Stimulated activated CD8-positive, alpha-beta memory T cell treated with anti-CD3 and anti-CD28 coated beads, Interleukin-4, amount 100 ng/mL, for 4 hours (primary cell): ENCODE measurements at places on chromosomes 11 and 22.

DNA sequence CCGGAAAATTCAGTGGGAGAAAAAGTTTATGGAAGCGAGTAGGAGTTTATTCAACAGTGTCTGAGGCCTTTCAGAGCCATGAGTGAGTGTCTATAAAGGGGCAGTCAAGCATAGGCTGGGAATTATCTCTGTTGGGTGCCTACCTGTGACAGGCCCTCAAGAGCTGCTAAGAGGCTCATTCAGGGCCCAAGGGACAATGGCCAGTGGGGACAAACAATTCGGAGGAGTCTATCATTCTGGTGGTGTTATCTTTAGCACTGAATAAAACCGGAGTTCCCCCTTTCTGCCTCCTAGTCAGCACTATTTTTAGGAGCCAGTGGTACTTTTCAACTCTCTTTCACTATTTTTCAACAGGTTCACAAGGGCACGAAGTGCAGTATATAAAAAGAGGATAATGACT lies 89.5 kb upstream of the HTATIP2 start:
- no peak for DNase-seq

DNA sequence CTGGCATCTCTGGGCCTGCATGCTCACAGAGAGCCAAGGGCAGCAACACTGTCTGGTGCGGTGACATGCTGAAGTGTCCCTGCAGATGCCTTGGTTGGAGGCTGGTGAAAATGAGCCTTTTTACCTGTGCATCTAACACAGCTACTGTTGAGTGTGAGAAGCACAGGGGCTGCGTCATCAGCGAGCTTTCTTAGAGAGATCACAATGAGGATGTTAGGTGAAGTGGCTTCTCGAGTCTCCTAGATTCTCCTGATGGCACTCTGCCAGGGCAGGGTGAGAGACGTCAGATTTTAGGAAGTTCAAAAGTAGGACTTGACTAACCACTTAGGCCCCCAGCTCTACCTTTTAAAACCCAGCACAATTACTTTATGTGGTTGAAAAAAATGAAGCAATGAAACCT lies 3.6 kb upstream of the SLC15A3 start:
- no peak for DNase-seq

- no peak for DNase-seq
Observed at GRCh38 chr11:12287009-12287373, 90.4 kb upstream of the PARVA start.

DNA sequence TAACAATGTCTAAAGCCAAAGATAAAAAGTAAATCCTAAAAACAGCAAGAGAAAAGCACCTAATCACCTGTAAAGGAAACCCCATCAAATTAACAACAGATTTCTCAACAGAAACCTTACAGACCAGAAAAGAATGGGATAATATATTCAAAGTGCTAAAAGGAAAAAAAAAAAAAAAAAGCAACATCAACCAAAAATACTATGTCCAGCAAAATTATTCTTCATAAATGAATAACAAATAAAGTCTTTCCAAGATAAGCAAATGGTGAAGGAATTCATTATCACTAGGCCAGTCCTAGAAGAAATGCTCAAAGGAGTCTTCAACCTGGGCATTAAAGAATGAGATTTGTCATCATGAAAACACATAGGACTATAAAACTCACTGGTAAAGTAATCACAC lies 192.0 kb upstream of the UBASH3B start:
- no peak for DNase-seq

DNA sequence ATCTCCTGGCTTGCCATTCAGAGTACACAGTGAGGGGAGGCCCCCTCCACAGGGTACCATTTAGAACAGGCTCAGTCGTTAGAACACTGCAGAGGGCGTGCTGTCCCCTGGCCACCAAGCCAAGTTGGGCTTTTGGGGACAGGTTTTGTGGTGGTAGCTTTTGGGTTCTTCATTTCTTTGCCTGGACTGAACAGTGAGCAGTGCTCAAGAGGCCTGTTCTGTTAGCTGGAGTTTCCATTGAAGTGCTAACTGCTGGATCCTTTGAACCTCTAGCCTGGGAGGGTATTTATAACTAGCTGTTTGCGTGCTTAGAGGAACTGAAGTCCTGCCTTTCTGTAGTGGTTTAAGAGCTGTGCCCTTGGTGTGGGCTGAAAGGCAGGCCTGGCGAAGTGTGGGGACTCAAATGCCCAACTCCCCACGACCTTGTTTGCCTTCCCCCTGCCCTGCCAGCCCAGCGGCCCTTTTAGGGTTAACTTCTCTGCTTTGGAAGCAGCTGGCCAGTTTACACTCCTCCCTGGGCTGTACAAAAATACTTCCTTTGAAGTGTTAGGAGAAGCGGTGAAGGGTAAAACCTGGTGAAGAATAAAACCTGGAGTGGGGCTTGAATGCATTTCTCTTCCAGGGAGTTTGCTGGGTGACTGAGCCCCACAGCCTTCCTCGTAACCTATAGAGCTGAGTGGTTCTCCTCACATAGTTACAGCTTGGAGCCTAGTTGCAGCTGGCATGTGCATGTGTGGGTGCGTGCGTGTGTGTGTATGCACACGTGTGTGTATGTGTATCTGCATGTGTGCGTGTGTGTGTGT lies 34.6 kb downstream of the ZNRF3 start:
- DNase-seq: no peak

GRCh38 chr11:36195496-36196354 lies 93.5 kb downstream of the COMMD9 start:
- DNase-seq: no peak

DNA sequence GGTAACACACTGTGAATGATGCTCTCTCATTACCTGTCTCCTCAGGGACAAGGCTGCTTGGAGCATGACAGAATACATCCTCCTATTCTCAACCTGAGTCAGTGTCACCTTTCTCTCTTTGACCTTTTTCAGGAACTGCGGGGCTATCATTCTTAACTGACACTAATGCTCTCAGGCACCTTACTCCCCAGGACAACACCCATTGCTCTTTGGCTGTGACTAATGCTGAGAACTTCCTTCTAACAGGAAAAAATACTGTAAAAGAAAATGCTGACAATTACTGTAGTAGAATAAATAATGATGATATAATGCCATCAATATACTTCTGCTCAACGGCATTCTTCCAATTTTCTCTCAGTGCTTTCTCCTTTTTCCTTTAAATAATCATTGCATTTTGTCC lies 2082.7 kb upstream of the RAG2 start:
- no peak for DNase-seq

- no peak for DNase-seq
Observed at GRCh38 chr11:4890279-4890678, 8.6 kb downstream of the OR51T1 start.

- DNase-seq: no peak
Observed at GRCh38 chr11:11372461-11372860, 19.4 kb upstream of the CSNK2A3 start.

DNA sequence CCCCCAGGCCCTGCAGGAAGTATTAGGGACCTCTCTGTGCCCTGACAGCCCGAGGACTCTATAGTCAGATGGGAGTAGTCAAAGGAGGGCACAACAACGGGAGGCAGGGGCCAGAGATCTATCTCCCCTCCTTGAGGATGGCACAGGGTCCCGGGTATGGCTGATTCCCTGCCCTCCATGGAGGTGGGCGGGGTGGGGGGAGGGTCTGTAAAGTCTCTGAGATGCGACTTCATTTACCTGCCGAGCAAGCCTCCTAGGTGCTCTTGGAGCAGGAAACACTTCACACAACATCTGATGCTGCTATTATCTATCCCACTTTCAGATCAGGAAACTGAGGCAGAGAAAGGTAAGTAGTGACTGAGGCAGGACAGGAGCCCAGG lies 769 bp upstream of the CDC42EP1 start:
- no peak for DNase-seq

DNA sequence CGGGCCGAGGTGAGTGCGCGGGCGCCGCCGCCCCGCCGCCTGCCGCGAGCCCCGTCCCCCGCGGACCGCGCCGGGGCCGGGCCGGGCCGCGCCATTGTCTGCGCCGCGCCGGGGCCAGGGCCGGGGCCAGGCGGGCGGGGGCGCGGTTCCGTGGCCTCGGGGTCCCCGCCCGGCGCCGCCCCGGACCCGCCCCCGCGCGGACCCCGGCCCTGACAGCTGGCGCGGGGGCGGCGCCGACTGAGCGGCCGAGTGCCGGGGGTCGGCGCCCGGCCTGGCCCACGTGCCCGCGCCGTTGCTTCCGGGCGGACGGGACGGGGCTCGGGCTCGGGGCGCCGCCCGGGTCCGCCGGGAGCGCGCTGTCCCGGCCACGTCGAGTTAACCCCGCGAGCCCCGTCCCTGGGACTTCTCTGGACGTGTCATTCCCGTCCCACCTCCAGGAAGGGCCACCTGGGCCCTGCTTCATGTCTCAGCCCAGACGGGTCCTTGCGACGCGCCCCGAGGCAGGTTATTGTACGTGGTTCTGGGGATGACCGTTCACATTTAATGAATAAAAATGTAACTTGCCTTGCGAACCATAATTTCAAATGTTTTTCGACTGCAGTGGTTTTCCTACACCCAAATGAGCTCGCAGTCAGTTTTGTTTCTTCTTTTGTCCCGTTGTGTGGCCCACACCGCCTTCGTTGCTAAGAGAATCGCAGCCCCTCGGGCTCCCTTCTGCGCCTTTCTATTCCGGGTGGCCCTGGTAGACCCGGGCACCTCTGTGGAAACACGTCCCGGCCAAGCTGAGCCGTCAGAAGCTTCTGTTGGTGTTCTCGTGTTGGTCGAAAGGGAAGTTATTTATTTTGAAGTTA lies 562 bp downstream of the ZBED4 start:
- DNase-seq: no peak

- DNase-seq: no peak
Observed at GRCh38 chr11:11125618-11126017, 227.4 kb downstream of the CSNK2A3 start.

DNA sequence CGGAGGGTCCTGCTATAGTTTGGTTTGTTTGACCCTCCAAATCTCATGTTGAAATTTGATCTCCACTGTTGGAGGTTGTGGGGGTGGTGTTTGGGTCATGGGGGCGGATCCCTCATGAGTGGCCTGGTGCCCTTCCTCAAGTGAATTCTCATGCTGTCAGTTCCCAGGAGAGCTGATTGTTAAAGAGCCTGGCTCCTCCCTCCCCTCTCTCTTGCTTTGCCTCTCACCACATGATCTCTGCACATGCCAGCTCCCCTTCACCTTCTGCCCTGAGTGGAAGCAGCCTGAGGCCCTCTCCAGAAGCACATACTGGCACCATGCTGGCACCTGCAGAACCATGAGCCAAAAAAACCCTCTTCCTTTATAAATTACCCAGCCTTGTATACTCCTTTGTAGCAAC lies 7.1 kb downstream of the TSPAN18 start:
- no peak for DNase-seq

GRCh38 chr11:24005202-24005876 lies 491.5 kb upstream of the LUZP2 start:
- no peak for DNase-seq

- DNase-seq: peak; percentile 72
Observed at GRCh38 chr11:65572356-65573051, at the start of gene FAM89B. Gene FAM89B, plus strand, starts transcription at chr11:65572538. Its CDS starts 132 bp downstream, at chr11:65572670.

GRCh38 chr11:128860571-128861361 lies 6.3 kb downstream of the KCNJ1 start:
- DNase-seq: no peak

DNA sequence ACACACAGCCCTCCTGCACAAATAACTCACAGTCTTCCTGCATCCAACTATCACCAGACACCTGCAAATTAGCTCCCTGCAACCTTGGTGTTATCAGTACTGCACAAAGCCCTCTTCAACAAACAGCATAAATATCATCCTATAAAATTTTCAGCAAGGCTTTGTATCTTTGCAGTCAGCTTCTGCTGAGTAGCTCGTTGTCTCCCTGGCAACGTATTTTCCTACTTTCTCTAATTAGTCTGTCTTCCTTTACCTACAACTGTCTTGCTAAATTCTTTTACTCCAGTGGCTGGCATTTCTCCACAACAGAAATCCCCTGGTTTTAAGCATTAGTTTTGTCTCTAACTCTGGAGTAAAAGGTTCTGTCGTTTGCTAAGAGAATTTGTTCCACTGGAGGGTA lies 3.9 kb downstream of the OR8D4 start:
- DNase-seq: no peak

DNA sequence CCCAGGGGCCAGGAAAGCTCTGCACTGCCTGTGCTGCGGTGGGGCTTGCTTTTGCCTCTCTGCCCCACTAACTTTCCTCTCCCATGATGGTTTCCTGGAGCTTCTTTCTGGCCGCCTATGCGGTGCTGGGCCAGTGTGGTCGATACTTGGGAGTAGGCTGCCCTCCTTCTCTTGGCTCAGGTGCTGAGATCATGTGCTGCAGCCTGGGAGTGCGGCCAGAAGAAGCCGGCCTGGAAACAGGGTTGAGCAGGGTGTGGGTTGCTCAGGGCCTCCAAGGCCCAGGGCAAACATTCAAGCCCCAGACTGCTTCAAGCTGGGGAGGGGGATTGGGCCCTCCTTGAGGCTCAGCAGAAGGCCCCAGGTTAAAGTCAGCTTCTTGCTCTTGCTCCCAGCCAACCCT lies 125.0 kb downstream of the NTM start:
- no peak for DNase-seq

GRCh38 chr11:33383075-33383919 lies 126.1 kb downstream of the HIPK3 start:
- no peak for DNase-seq

- DNase-seq: no peak
Observed at GRCh38 chr11:16881074-16881709, 133.0 kb downstream of the PLEKHA7 start.

- DNase-seq: no peak
Observed at GRCh38 chr11:44437122-44437521, 127.2 kb upstream of the ALX4 start.

DNA sequence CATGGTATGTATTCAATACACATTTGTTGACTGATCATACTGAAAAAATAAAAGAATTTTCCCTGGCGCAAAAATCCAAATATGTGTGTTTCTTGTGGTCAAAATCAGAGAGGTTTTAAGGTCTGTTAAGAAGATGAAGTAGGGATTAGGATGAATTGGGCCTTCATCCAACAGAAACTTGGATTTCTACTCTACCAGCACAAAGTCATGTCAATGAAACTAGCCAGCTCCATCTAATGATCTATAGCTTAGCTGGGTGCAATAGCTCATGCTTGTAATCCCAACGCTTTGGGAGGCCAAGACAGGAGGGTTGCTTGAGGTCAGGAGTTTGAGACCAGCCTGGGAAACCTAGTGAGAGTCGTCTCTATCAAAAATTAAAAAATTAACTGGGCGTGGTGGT lies 65.5 kb downstream of the USP35 start:
- no peak for DNase-seq

- no peak for DNase-seq
Observed at GRCh38 chr11:46972821-46973220, 36.3 kb downstream of the CSTPP1 start.

DNA sequence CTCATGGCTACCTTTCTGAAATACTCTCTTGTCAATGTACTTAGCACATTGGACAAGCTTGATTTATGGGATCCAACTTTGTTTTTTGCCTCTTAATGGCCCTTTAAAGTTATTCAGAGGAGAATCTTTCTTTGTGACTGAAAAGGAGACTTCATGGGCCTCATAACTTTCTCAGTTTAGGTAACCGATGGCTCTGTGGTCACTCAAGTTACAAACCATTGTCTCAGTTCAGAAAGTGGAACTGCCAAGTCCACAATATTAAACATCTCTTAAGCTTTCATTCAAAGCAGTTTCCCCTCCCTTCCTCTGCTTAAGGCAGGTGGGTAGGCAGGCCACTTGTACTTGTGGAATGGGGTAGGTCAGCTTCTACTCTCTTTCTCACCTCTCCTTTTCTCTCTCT lies 12.3 kb upstream of the ARL14EP start:
- no peak for DNase-seq
